ENCODE measurements at places on chromosomes 12 and 14.

DNA sequence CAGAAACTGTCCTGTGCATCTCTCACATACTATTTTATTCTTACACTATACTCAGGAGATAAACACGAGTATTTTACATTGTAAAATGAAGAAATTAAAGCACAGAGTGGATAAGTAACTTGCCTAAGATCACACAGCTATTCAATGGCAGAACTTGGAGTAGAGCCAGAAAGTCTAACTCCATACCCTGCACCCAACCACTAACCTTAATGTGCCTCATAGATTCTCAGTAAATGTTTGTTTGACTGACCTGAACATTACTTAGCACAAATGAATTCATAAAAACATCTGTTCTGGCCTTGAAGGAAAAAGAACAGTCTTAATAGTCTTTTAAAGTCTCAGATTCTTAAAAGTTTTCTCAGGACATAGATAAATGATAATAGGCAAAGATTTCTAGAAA lies 83.5 kb upstream of the OVCH1 start:
- no peak for DNase-seq

GRCh38 chr12:43501703-43502102 lies 50.3 kb downstream of the ADAMTS20 start:
- DNase-seq, result no peak

- DNase-seq, result no peak
Measured at GRCh38 chr12:71567537-71567936, 96.1 kb downstream of the ZFC3H1 start.

DNA sequence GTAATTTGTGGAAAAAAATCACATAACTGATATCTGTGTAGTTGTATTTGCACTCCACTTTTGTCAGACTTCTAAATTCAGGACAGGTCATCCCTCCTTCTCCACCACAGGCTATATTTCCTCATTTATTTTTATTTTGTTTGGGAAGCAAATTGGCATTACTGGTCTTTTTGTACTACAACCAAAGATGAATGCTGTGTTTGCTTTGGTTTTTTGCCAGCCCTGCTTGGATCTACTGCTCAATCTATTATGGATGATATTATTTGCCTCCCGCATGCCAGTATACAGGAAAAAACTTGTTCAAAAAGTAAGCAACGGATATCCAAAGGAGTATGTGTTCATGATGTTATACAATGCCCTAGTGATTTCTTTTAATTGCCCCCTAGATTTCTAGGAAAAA lies 948.8 kb downstream of the TRHDE start:
- DNase-seq, result no peak

- no peak for DNase-seq
Measured at GRCh38 chr14:76810953-76811400, 1.7 kb downstream of the ANGEL1 start.

GRCh38 chr12:96177013-96177412 lies 17.2 kb upstream of the ELK3 start:
- DNase-seq, result no peak

DNA sequence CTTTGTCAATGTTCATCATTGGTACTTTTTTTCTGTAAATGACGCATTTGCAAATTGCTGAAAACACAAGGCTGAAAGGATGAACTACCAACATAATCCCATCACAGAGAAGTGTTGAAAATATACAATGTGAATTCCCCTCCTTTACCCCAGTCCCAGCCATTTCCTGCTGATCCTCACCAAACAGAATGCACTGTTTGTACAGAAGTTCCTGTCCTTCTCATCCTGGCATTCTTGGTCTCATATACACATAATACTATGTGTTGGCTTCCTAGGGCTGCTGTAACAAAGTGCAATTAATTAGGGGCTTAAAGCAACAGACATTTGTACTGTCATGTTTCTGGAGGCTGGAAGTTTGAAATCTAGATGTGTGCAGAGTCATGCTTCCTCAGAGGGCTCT lies 836.2 kb upstream of the MGAT4C start:
- no peak for DNase-seq

DNA sequence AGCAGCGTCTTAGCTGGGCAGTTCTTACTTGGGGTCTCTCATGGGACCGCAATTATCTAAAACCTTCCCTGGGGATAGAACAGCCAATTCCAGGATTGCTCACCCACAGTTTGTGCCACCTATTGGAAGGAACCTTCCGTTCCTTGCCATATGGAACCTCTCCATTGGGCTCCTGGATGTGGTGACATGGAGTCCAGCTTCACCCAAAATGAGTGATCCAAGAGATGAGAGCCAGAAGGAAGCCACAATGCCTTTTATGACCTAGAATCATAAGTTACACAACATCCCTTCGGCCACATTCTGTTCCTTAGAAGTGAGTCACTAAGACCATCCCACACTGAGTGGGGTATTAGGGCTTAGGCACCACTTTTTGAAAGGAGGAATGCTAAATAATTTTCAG lies 164.4 kb downstream of the FBXL14 start:
- no peak for DNase-seq

- DNase-seq, result no peak
Measured at GRCh38 chr12:104470521-104470920, 13.8 kb downstream of the CHST11 start.

DNA sequence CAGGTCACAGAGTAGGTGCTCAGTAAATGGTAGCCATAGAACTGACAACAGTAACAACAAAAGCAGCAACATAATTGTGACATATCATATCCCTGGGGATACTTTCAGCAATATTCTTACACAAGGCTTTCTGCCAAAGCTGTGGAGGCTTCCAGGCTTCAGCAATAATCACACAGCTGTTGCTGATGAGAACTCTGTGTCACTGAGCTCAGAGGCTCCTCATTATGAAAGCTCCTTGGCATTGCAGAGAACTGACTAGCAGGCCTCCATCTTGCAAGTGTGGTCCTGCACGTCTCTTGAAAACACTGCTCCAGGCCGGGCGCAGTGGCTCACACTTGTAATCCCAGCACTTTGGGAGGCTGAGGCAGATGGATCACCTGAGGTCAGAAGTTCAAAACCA lies 97.3 kb upstream of the BTG1 start:
- no peak for DNase-seq

DNA sequence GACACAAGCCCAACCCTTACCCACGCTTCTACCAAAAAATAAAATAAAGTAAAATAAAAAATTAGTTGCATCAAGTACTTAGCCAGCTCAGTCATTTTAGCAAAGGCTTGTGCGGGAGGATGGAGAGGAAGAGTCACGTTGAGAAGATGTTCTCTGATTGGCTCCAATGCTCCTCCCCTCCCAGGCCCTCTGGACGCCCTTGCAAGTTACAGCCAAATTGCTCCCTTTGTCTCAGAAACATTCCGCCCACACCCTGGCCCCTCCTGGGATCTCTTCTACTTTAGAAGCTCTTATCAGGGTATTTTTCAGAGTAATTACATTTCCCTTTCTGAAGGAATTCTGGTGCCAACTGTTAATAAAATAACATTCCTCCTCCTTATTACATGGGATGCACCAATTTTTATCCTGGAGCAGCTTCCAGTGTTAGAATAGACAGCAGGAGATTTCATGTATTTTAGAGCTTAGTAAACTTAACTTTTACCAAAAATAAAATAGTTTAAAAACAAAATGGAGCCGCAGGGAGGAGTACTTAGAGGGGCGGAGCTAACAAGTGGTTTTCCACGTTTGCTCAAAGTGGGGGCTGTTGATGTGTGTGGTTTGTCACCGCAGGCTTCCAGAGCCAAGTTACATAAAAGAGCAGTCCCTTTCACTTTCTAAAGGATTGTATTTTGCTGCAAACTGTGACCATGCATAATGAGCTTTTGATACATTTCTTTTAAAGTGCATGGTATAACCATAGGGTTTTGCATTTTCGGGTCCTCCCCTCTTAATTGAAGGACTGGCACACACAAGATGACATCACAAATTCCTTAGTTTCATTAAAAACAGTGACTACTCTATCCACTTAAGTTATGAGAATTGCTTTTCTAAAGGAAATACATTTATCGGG lies 71.7 kb upstream of the RAP1B start:
- DNase-seq, result peak; percentile 59

GRCh38 chr12:66555113-66555512 lies 123.8 kb downstream of the GRIP1 start:
- no peak for DNase-seq

GRCh38 chr14:26370115-26370514 lies 227.7 kb downstream of the NOVA1 start:
- no peak for DNase-seq

All from GM12878 (cell line).